Hepatic stellate cell (primary cell): ENCODE measurements at places on chromosomes 13 and 19.
A peak's percentile ranks its signal among the peaks of the same experiment; 100 is the strongest.

DNA sequence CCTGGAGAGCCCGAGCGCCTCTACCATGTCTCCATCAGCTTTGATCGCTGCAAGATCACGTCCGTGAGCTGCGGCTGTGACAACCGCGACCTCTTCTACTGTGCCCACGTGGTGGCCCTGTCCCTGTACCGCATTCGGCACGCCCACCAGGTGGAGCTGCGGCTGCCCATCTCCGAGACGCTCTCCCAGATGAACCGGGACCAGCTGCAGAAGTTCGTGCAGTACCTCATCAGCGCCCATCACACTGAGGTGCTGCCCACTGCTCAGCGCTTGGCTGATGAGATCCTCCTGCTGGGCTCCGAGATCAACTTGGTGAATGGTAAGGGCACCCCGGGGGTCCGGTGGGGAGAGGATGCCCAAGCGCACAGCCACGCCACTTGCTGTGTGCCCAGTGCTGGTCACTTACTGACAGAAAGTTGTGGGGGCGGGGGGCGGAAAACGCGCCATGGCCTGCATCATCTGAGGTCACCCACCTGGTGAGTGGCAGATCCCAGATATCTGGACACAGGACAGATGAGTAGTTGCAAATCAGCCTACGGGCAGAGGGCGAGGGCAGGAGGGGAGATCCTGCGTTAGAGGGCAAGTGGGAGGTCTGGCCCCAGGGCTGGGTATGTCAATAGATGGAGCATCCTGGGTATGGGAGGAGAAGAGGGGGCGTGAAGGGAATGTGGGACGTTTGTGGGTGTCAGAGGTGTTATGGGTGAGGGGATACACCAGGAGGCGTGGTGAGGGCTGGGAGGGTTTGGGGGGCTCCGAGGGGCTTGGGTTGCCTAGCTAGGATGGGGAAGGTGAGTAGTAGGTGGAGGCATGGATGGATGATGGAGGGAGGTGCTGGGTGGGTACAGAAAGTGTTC lies 9.8 kb downstream of the ZSWIM4 start:
- no peak for DNase-seq

DNA sequence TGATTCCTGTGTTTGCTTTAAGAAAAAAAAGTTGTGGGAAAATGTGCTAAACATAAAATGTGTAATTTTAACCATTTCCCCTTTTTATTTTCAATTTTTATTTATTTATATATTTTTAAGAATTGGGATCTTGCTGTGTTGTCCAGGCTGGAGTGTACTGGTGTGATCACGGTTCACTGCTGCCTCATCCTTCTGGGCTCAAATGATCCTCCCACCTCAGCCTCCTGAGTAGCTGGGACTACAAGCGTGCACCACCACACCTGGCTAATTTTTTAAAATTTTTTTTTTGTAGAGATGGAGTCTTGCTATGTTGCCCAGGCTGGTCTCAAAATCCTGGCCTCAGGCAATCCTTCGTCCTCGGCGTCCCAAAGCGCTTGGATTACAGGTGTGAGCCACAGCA lies 19.0 kb downstream of the CACNG6 start:
- no peak for DNase-seq

DNA sequence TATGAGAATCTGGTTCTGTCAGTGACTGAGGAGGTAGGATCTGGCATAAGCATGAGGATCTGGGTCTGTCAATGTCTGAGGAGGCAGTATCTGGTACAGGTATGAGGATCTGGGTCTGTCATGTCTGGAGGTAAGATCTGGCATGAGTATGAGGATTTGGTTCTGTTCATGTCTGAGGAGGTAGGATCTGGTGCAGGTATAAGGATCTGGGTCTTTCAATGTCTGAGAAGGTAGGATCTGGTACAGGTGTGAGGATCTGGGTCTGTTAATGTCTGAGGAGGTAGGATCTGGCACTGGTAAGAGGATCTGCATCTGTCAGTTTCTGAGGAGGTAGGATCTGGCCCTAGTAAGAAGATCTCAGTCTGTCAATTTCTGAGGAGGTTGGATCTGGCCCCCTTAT lies 12.4 kb upstream of the PDCD2L start:
- DNase-seq: no peak

GRCh38 chr13:74017301-74018061 lies 116.7 kb downstream of the KLF12 start:
- no peak for DNase-seq

DNA sequence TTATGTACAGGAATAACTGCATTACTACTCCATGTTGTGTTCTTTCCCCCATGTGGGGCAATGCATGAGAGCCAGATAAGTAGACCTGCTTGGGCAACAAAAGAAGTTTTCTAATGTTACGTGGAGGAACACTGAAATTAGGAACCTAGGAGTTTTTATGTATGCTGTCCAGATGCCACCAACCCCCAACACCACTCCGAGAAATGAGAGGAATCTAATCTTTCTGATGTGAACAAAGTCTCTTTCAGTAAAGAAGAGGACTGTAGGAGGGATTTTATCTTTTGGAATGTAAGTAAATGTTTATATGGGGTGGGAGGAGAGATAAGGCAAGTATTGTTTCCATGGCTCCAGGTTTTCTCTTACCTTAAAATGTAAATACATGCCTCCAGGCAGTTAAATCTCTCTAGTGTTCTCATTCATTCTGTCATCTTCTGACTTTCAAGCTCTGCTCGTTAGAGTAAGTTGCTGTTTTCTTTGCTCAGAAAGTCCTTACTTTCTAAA lies 820.6 kb downstream of the PCDH17 start:
- DNase-seq: no peak

- no peak for DNase-seq
Measured at GRCh38 chr13:25783601-25784024, 268.2 kb downstream of the SHISA2 start.

DNA sequence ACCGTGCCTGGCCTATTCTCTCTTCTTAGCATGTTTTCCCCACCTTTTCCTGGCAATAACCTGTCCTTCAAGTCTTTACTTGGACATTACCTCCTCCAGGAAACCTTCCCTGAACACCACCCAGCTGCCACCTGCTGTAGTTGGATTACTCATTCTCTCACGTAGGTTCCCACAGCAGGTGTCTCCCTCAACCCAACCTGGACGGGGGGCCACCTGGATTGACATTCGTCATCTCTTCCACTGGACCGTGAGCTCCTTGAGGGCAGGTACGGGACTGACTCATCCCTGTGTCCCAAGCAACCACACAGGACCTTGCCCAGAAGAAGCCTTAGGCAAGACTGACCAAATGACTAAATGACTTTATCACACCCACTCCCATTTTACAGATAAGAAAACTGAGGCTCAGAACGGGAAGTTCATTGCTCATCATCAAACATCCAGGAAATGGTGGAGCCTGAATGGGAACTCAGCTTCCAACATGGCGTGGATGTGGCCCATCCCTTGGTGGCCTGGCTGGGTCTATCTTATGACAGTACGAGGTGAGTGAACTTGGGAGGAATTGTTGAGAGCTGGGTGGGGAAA lies 3.5 kb upstream of the KLK6 start:
- DNase-seq: no peak

- no peak for DNase-seq
Measured at GRCh38 chr19:35742121-35742724, at the start of gene IGFLR1. Gene IGFLR1, minus strand, starts transcription at chr19:35742452. Its CDS starts 1,272 bp downstream, at chr19:35741180.

DNA sequence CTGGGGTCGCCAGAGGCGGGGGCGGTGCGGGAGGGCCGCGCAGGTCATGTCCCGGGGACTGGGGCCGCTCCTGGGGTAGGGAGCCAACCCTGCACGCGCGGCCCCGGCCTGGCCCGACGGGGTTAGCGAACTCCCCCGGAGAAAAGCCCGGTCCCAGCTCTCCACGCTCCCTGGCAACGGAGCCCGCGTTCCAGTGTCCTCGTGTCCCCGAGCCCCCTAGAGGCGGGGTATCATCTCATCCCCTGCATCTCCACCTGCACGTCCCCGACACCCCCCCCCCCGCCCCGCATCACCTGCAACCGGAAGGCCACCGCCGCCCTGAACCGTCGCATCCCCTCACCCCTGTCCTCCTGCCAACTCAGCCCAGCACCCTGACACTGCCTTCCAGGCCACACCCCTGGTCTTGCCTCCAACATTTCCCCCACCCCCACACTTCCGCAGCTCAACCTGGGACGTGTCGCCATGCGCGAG lies 2.7 kb downstream of the WDR88 start:
- no peak for DNase-seq

DNA sequence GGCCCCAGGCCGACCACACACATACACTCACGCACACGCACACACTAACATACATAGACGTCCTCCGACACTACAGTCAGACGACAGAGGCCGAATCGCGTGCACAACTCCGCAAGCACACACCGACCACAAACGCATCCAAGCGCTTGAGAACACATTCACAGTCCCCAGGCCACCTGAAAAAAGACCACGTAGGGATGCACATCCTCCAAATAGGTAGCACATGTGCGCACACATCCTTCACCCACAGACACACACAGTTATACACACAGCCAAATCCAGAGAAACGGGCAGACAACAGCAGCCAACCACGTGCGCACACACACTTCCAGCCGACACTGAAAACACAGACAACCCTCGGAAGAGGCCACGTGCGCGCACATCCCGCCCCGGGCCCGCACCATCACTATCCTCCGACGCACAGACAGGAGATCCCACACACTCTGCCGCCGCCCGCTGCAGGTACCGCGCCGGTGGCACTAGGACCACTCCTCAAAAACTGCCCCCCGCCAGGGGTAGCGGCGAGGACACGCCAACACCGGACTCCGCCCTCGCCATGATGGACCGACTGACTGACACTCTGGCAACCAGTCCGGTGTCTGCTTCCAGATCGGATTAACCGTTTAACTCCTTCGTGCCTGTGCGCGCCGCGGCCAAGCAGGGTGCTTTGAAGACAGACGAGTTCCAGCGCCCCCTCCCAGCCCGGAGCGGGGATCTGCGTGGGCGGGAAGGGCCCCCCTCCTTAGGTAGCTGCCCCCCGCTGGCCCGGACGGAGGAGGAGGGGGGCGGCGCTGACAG lies 493 bp upstream of the PDE4A start:
- DNase-seq: peak; percentile 60

DNA sequence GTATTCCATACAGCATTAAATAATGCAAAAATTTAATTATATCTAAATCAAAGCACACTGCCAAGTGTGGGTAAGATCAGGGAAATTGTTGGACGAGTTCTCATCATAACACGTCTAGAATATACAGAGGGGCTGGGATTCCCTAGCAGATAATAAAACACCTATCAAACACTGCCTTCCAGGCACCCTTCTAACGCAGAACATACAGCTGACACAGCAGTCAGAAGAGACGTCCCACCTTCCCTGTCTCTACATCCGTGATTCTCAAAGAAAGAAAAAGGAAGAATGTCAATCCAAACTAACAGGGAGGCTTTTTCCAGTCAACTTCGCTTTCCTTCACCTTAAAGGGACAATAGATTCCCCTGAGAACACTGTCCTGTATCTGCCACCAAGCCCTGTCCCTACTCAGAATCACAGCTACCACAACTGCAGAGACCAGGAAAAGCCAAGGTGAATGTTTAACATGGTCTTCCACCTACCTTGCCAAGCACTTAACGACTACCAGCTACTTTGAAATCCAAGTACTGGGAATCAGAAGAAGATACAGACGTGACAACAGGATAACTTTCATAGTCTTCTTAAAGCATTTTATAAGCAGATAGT lies 38.5 kb downstream of the TBC1D4 start:
- no peak for DNase-seq
